ENCODE measurements at places on chromosomes 6 and 20.

DNA sequence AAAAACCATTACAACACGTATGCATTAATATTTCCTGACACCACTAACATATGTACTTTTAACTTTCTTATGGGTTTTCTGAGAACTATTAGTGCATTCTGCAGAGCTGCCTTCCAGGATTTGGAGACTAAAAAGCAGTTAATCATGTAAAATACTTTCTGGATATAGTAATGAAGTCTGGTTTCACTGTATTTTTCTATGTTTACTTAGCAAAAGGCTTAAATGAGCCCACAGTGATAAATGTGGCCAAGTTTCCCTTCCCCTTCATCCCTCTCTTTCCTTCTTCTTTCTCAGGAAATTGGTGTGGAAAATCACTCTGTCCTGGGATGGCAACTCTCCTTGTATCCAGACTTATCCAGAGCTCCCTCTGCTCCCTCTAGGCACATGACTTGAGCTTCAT is 29.7 kb upstream of the ENPP1 start:
- no peak for DNase-seq

DNA sequence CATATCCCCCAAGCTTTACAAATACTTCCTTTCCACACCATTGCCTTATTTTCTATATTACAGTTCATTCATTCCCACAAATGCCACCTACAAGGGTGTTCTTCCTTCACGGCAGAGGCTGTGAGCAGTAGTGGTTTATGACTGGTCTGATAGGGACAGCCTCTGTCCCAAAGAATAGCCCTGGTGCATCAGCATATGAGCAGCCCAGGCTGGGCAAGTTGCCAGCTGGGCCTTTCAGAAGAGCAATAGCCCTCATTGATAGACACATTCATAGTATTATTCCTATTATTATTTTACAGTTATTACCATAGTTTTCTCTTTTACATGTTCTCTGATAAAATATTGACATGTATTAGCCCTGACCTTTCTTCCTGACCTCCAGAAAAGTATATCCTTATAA is 149.9 kb downstream of the MMS22L start:
- no peak for DNase-seq

DNA sequence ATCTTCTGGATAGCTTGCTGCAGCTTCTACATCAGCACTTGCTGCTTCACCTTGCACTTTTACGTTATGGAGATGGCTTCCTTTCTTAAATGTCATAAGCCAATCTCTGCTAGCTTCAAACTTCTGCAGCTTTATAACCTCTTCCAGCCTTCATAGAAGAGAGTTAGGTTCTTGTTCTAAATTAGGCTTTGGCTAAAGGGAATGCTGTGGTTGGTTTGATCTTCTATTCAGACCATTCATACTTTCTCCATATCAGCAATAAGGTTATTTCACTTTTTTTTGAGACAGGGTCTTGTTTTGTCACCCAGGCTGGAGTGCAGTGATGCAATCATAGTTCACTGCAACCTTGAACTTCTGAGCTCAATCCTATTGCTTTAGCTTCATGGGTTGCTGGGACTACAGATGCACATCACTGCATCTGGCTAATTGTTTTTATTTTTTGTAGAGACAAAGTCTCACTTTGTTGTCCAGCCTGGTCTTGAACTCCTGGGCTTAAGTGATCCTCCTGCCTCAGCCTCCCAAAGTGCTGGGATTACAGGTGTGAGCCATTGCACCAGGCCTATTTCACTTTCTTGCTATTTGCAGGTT is 12.2 kb upstream of the CST3 start:
- DNase-seq, result no peak

DNA sequence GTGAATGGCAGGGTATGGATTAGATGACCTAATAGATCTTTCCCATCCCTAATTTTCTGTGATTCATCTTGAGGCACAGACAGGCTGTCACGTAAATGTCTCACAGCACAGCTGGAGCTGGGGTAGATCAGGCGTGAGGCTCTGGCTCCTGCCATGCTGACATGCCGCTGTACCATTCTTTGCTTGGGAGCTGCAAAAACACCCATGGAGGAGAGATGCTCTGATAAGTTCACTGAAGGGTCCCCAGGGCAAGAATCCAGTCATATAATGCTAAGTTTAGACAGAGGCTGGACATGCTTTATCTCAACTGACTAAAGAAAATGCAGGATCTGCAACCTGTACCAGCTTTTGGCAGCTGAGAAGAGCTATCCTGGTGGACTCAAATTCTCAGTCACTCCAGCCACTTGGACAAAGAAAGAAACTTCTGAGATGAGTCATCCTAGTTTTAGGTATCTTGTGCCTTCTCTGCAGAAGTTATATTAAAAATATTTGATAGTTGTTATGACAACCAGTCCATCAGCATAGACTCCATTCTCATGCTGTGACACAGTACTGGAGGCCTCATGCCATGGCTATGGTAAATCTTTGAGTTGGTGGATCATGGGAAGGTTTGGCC is 185.1 kb upstream of the RAB32 start:
- DNase-seq, result no peak

- no peak for DNase-seq
Observed at GRCh38 chr20:53804920-53805894, 211.6 kb upstream of the ZNF217 start.

DNA sequence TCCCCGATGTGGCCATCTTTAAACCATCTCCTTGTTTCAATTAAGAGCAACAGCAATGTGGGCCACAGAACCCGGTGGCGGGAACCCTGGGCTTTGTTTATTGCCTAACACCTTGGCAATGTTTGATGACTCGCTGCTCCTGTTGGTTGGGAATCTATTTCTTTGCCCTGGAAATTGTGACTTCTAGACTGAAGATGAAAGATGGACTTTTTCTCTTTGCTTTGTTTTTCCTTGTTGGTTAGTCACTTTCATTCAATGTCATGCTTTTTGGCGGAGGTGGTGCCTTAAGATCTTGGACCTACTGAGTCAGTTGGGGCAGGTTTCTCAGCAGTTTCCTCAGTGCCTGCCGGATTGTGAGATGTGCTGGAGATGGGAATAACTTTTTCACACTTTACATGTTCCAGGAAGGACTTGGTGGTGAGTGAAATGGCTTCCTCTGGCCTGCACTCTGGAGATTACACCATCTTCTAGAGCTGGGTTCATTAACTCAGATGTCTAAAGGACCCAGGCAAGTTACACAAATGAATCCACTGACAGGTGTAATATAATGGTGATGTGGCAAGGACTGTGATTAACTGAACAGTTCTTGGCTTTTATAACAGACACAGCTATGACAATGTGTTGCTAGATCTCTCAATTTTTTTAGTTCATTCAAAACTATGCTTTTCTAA is 56.3 kb downstream of the TSHZ2 start:
- DNase-seq, result no peak

DNA sequence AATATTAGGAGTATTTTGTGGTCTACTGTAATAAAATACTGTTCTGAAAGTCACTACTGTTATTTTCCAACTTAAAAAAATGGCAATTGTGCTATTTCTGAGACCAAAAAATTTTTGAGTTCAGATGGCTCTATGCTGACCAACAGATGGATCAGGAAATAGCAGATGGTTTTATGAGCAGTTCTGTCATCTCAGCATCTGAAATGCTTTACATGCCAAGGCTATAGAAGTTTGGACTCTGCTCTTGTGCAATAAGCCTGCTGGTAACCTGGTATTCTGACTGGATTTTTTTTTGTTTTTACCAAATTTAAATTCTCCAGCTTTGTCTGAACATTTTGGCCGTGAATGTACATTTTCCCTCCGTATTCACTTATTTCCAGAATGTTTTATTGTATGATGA is 1127.5 kb downstream of the GRIK2 start:
- no peak for DNase-seq

GRCh38 chr6:69232008-69232407 is 564.8 kb downstream of the LMBRD1 start:
- no peak for DNase-seq

- DNase-seq, result no peak
Observed at GRCh38 chr6:92274588-92274987, 1144.8 kb downstream of the EPHA7 start.

DNA sequence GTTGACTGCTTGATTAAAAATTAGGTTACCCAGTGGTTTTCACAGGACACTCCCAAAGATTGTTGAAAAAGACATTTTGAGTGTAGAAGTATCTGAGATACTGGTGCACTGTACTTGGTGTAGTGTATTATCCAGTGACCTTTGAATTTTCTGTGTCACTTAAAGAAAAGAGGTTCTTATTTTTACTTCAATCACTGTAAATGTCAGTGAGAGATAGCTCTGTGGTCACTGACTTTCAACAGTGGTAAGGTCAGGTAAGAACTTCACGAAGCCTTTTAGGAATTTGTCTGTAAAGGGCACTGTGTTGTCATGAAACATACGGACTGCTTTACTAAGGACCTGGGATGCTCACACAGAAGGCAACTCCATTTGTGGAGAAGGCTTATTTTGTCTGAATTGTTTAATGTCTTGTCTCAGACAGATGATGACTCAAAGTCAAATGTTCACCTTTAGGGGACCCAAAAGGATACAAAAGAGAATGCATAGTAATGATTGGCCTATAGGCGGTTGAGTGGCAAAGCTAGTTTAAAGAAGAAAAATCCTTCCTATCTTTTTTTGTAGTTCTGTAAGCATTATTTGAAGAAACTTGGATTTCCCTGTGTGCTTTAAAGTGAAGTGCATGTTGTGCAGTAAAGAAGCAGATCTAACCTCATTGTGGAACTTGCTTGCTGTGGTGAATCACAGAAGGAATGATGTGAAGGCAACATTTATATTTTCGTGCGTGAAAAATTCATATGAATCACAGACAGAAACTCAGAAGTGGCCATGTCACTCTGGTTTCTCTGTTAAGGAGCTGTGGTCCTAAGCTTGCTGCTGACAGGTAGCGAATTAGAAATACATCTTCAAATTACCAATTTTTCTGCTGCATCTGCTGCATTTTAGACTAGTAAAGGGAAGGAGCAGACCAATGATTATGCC is 47.3 kb downstream of the ZFAND3 start:
- DNase-seq, result no peak

- no peak for DNase-seq
Observed at GRCh38 chr20:63232235-63233060, 3.3 kb upstream of the BIRC7 start.
